Sigmoid colon (tissue), 7 donors: ENCODE measurements at places on chromosomes 1 and 21. TPM values are rescaled to one million over a fixed set of nuclear protein-coding genes. Genes with fewer than 3 reads are reported as not detected.

DNA sequence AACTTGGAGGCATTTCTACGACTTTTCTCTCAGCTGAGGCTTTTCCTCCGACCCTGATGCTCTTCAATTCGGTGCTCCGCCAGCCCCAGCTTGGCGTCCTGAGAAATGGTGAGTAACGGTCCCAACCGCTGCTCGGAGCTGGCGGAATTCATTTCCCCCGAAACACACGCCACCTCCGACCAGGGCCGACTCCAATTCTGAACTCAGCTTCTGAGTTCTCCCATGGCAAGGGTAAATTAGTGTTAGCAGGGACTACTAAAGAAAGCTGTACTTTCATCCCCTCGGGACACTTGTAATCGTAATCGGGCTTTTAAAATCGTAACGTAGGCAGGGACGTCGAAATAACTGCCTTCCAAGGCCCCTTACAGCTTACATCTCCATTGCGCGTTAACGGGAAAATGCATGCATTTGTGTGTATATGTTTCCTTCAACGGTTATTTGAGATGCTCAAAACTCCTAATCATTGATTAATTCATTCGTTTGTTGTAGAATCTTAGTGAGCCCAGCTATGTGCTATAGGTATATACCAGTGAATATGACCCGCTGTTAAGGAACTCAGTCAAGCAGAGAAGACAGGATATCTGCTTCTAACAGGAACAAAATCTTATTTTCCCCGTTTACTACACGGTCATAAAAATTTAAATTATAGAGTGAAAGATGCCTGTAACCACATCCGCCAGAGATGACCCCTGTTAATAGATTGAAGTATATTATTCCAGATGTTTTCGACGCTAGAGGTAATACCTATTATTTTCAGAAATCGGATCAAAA is 472 bp downstream of the DTL start:
- peak overlapping the region; percentile 57 for H3K4me3 ChIP-seq
- H3K27me3 ChIP-seq, result no peaks in the 10 kb centered on the region
- H3K4me1 ChIP-seq, result peaks cover 17% of the 10 kb centered on the region
- no peaks in the 10 kb centered on the region for H3K36me3 ChIP-seq
- DNase-seq, result no peak
- H3K27ac ChIP-seq, result peak overlapping the region; percentile 85

DNA sequence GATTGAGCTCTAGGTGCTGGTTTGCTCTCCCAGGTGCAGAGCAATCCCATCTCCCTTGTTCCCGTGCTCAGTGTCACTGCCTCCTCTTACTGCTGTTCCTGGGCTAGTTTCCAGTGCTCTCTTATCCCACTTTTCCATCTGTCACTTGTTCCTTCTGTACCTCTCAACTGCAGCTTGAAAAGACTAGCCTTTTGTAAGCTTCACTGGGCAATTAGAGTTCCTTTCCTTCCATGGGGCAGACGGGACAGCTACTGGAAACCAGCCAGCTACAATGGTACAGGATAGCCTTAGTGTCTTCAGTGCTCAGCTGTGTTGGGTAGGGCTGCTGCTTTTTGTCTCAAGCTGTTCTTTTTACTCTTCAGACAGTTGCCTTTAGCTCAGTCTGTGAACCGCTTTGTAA is 31.6 kb downstream of the AGT start:
- H3K36me3 ChIP-seq, result peaks cover 22% of the 10 kb centered on the region
- H3K27ac ChIP-seq, result peak overlapping the region; percentile 25
- no peak overlapping the region for H3K4me3 ChIP-seq
- no peak for DNase-seq
- no peaks in the 10 kb centered on the region for H3K27me3 ChIP-seq

- H3K27ac ChIP-seq, result no peak overlapping the region
- peak; percentile 65 for DNase-seq
- no peaks in the 10 kb centered on the region for H3K4me1 ChIP-seq
- no peaks in the 10 kb centered on the region for H3K36me3 ChIP-seq
Observed at GRCh38 chr1:1281533-1282321, 1.5 kb downstream of the SCNN1D start.

GRCh38 chr1:106962591-106962990 is 93.9 kb upstream of the PRMT6 start:
- no peak overlapping the region for H3K27ac ChIP-seq
- H3K36me3 ChIP-seq, result no peaks in the 10 kb centered on the region
- H3K27me3 ChIP-seq, result no peaks in the 10 kb centered on the region
- DNase-seq, result no peak
- H3K4me3 ChIP-seq, result no peak overlapping the region
- no peaks in the 10 kb centered on the region for H3K4me1 ChIP-seq

DNA sequence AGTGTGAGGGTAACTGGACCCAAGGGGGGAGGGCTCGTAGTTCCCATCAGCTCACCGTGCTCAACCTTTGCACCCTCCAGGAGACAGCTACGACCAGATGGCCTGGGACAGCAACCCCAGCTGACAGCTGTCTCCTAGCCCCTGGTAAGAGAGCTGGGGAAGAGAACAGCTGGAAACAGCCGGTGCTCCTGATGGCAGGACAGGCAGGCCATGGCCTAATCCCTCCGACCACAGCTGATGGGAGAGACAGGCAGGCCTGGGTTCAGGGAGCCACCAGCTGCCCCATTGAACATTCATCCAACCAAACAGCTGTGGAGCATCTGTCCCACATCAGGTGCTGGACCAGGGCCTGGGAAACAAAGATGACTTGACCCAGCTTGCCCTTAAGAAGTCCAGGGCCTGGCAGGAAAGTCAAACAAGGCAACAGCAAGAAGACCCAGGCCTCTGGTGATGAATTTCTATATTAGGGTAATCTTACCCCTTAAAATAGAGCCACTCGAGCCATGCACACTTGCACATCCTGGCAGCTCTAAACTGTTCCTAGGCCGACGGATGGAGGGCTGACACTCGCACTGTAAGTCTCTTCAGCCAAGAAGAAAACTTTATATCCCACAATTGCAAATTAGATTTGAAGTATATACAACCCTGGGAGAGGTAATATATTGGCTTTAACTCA is 12.2 kb downstream of the OLFML2B start:
- H3K27ac ChIP-seq, result peak overlapping the region; percentile 4
- peak; percentile 84 for DNase-seq
- no peaks in the 10 kb centered on the region for H3K27me3 ChIP-seq
- no peak overlapping the region for H3K4me3 ChIP-seq
- H3K36me3 ChIP-seq, result no peaks in the 10 kb centered on the region

DNA sequence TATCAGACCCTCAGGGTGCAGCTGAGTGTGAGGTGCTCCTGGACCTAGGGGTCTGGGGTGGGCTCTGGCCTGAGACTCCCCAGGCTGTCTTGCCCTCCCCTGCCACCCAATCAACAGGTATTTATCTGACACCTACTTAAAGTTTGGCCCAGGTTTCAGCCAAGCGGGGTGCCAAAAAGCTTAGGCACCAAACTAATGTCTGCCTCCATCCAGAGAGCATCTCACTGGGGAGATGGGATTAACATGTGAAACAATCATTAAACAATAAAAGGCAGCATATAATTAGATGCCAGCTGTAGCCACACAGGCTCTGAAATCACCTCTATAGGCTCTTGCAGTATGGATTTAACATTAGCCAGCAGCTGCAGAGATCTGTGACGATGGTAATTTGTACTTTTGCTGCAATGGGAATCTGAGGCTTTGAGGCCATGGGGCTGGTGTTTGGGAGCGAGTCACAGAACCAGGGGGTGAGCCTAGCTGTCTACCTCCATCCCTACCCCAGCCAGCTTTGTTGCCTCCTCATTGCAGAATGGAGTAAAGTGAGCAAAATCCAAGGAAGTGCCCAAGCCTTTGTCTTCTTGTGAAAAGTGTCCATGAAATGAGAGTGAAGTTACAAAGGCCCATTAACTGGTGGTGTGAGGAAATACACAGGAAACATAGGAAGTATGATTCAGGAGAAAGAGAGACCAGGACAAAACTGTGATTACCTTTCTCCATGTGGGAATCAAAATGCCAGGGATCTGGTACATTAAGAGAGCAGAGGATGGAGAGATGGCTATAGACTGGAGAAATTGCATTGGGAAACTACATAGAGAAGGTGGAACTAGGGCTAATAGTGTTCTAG is 36.1 kb downstream of the EIF2D start:
- H3K36me3 ChIP-seq, result no peaks in the 10 kb centered on the region
- no peaks in the 10 kb centered on the region for H3K27me3 ChIP-seq
- no peaks in the 10 kb centered on the region for H3K4me1 ChIP-seq
- DNase-seq, result no peak
- no peak overlapping the region for H3K4me3 ChIP-seq
- H3K27ac ChIP-seq, result peak overlapping the region; percentile 34

- DNase-seq, result no peak
- no peaks in the 10 kb centered on the region for H3K27me3 ChIP-seq
- no peak overlapping the region for H3K4me3 ChIP-seq
- H3K4me1 ChIP-seq, result no peaks in the 10 kb centered on the region
Observed at GRCh38 chr1:97500760-97501159, 420.1 kb downstream of the DPYD start.

- no peak overlapping the region for H3K4me3 ChIP-seq
- no peak overlapping the region for H3K27ac ChIP-seq
- DNase-seq, result no peak
- H3K27me3 ChIP-seq, result no peaks in the 10 kb centered on the region
- H3K4me1 ChIP-seq, result no peaks in the 10 kb centered on the region
Observed at GRCh38 chr1:242811092-242811840, 286.8 kb upstream of the PLD5 start.

The AMY1B gene
- total RNA-seq, result not detected

The CLEC20A gene
- total RNA-seq, result not detected

The RASAL2 gene
- total RNA-seq, result 25.2 TPM

- DNase-seq, result no peak
- H3K36me3 ChIP-seq, result no peaks in the 10 kb centered on the region
- no peak overlapping the region for H3K4me3 ChIP-seq
- H3K27ac ChIP-seq, result no peak overlapping the region
- H3K4me1 ChIP-seq, result no peaks in the 10 kb centered on the region
Observed at GRCh38 chr1:53349369-53349835, 21.5 kb upstream of the LRP8 start.

DNA sequence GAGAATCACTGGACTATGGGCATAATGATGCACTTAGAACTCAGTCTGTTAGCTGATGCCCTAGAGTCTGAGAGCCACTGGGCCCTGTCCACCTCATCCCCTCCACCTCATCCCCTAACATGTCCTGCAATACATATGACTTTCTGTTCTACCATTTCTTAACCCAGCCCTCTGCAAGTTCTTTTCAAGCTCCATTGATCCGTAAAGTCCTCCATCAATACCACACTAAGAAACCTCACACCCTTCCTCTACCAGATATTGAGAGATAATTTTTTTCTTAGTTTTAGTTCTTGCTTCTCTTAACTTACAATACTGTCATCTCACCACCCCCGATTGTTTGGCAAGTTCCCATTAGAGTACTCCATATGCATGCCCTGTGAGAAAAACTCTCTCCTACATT is 22.1 kb downstream of the FCRL4 start:
- H3K27ac ChIP-seq, result no peak overlapping the region
- DNase-seq, result no peak
- no peaks in the 10 kb centered on the region for H3K27me3 ChIP-seq
- H3K4me3 ChIP-seq, result no peak overlapping the region

GRCh38 chr1:96722958-96723357 is 1.4 kb downstream of the PTBP2 start:
- H3K36me3 ChIP-seq, result no peaks in the 10 kb centered on the region
- H3K27me3 ChIP-seq, result no peaks in the 10 kb centered on the region
- peak overlapping the region; percentile 95 for H3K4me3 ChIP-seq
- H3K4me1 ChIP-seq, result peaks cover 23% of the 10 kb centered on the region
- H3K27ac ChIP-seq, result peak overlapping the region; percentile 94

The IGSF3 gene
- total RNA-seq, result 5.3 TPM

- no peaks in the 10 kb centered on the region for H3K27me3 ChIP-seq
- no peaks in the 10 kb centered on the region for H3K36me3 ChIP-seq
- DNase-seq, result no peak
- no peaks in the 10 kb centered on the region for H3K4me1 ChIP-seq
- H3K27ac ChIP-seq, result no peak overlapping the region
Observed at GRCh38 chr1:24874056-24874455, 56.0 kb downstream of the RUNX3 start.

- no peak overlapping the region for H3K4me3 ChIP-seq
- no peaks in the 10 kb centered on the region for H3K36me3 ChIP-seq
- no peaks in the 10 kb centered on the region for H3K4me1 ChIP-seq
- H3K27me3 ChIP-seq, result no peaks in the 10 kb centered on the region
- H3K27ac ChIP-seq, result no peak overlapping the region
Observed at GRCh38 chr1:101483982-101484688, 247.3 kb downstream of the S1PR1 start.

DNA sequence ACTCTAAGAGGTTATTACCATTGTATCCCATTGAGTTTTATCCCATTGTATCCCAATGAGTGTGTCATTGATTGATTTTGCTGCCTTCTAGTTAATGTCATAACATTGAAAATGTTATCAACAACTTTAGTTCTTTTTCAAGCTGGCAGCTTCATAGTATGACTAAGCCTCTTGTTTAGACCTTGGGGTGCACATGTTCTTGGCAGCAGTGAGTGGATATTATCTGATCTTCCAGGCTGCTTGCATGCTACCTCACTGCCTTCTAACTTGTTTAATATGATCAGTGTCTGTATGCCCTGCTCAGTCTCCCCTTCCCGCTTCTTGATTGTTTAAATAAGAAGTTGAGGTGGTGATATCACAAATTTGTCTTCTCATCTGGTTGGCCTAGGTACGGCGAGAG is 24.6 kb downstream of the NTPCR start:
- no peak overlapping the region for H3K4me3 ChIP-seq
- no peaks in the 10 kb centered on the region for H3K4me1 ChIP-seq
- no peak overlapping the region for H3K27ac ChIP-seq
- H3K36me3 ChIP-seq, result peaks cover 5% of the 10 kb centered on the region
- no peak for DNase-seq

DNA sequence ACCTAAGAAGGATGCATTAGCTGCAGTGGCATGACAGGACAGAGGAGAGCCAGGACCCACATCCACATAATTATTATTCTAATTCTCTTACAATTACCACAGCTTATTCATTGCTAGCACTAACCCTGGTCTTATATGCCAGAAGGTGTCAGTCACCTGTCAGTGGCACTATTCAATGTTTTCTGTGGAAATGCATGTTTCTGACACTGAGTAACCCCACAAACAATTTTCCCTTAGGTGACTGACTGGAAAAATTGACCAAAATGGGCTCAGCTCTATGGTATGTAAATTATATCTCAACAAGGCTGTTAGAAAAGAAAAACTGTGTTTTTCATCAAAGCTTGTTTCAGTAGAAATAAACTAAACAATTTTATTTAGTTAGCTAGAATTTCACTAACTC is 117.9 kb upstream of the KRTAP19-8 start:
- no peak for DNase-seq
- no peak overlapping the region for H3K4me3 ChIP-seq
- H3K27ac ChIP-seq, result no peak overlapping the region

The DAB1 gene
- 0.68 TPM for total RNA-seq

DNA sequence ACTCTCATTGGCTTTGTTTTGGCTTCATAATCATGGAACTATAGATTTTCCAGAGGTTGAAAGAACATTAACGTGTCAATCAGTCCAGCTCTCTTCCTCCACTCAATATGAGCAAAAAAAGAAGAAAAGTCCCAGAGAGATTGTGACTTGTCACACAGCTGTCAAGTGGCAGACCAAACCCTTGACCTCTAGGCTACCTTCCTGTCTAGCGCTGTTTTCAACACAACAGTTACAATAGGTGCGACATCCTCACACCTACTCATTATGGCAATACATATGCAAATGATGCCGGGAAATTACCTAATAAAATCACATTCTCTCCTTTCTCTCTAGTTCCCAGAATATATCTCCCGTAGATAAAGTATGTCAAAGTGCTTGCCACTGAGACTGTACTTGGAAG is 1.1 kb downstream of the WARS2 start:
- H3K4me3 ChIP-seq, result peak overlapping the region; percentile 61
- DNase-seq, result no peak
- H3K4me1 ChIP-seq, result peaks cover 20% of the 10 kb centered on the region
- H3K36me3 ChIP-seq, result no peaks in the 10 kb centered on the region
- H3K27me3 ChIP-seq, result no peaks in the 10 kb centered on the region

The C4BPA gene
- total RNA-seq, result not detected

- no peak overlapping the region for H3K27ac ChIP-seq
- no peaks in the 10 kb centered on the region for H3K4me1 ChIP-seq
- no peaks in the 10 kb centered on the region for H3K27me3 ChIP-seq
Observed at GRCh38 chr1:47529520-47530098, 91.8 kb downstream of the FOXD2 start.
